ENCODE measurements at places on chromosomes 5 and 9.

GRCh38 chr5:126746290-126746689 is 30.6 kb upstream of the LMNB1 start:
- DNase-seq: no peak

DNA sequence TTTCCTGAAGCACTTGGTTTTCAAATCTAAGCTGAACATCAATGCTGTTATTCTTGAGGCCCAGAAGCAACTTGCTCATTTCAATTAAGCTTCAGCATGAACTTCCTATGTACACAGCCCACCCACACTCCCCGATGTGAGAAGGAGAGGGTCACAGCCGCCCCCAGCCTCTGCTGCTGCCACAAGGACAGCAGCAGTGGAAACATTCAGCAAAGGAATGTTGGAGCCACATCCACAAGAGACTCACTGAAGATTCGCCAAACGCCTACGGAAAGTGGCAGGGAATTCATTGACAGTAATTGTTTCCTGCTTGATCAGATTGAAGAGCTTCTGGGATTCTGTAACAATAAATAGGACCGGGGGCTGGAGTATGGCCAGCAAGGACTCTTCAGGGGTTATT is 2.9 kb downstream of the TGFBI start:
- DNase-seq: no peak

DNA sequence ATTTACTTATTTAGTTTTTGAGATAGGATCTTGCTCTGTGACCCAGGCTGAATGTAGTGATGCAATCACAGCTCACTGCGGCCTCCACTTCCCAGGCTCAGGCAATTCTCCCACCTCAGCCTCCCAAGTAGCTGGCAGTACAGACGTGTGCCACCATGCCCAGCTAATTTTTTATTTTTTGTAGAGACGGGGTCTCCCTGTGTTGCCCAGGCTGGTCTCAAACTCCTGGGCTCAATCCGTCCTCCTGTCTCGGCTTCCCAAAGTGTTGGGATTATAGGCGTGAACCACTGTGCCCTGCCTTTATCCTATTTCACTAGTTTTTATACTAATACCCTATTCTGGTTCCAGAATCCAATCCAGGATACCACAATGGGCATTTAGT is 6.8 kb downstream of the RPS14 start:
- no peak for DNase-seq

GRCh38 chr5:107794741-107795140 is 124.0 kb upstream of the EFNA5 start:
- DNase-seq: no peak

- no peak for DNase-seq
Measured at GRCh38 chr5:6193310-6193709, 185.0 kb downstream of the MED10 start.

- no peak for DNase-seq
Measured at GRCh38 chr9:70569070-70569772, 154.8 kb upstream of the KLF9 start.

- DNase-seq: no peak
Measured at GRCh38 chr9:130215341-130216119, 43.3 kb downstream of the NCS1 start.

DNA sequence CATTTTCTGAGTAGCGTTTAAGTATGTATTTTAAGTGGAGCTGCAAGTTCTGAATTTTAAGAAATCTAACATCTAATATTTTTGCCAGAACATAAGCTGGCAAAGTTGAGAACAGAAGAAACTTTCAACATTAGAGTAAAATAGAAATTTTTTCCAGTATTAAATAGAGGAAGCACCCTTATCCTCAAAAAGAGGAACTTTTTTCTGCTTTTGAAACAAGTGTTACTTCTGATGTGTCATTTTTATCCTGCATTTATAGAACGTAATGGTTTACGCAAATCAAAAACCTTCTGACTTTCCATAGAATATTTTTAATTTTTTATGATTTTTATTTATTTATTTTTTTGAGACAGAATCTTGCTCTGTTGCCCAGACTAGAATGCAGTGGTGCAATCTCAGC is 21.8 kb downstream of the ZBED3 start:
- DNase-seq: no peak

DNA sequence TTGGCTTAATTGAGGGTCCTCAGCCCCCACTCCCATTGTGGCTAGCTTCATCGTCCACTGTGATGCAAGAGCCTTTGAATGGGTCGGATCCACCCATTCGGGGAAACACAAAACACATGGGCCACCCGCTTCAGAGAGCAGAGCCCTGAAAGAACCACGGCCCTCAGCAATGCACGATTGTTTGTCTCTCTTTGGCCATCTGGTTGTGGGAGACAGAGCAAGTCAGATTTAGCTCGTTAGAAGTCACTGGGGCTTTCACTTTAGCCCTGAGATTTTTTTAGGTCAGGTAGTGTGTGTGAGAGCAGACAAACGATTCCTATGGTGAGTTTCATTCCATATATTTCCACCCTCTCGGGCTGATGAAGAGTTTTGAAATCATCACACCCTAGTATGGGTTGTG is 12.9 kb upstream of the COL15A1 start:
- DNase-seq: no peak

GRCh38 chr9:279674-280073 is 65.0 kb downstream of the DOCK8 start:
- no peak for DNase-seq

DNA sequence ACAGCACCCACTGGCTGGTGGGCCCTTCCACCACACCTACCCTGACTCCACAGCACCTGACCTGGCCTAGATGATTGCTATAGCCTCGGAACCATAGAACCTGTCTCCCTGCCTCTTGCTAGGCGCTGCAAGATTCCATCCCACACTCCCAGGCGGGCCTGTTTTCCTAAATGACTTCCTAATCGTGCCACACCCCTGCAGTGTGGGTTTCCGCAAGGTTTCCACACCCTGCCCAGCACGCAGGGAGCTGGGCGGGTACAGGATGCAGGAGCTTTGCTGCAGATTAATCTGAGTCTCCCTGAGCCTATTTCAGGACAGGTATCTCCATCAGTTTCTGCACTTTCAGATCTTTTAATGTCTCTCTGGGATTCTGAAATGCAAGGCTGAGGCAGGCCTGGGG is 62.9 kb downstream of the SHB start:
- no peak for DNase-seq
